Esophagus squamous epithelium (tissue), 5 donors: ENCODE measurements at places on chromosomes 16 and 17.

GRCh38 chr16:10107081-10107480 lies 75.1 kb downstream of the GRIN2A start:
- no peak for DNase-seq

GRCh38 chr17:67274466-67274865 lies 29.5 kb upstream of the HELZ start:
- DNase-seq: no peak

DNA sequence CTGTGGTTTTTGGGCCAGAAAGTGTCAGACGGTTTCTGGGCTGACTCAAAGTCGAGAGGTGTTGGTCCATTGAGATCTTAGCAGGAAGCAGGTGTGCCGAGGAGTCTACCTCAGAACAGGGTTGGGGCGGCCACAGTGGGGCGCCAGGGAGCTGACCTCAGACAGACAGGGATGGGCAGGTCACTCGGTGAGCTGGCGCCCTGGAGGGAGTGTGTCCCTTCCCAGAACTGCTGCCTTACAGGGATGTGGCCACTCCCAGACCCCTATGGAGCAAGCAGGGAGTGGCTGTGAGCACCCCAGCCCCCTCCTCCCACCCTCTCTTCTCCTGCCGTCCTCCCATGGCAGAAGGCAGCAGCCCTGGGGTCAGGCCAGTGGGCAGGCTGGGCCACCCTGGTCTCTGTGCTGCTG lies 14.0 kb upstream of the DPEP1 start:
- no peak for DNase-seq

GRCh38 chr17:71302721-71303549 lies 817.9 kb upstream of the SOX9 start:
- DNase-seq: no peak

DNA sequence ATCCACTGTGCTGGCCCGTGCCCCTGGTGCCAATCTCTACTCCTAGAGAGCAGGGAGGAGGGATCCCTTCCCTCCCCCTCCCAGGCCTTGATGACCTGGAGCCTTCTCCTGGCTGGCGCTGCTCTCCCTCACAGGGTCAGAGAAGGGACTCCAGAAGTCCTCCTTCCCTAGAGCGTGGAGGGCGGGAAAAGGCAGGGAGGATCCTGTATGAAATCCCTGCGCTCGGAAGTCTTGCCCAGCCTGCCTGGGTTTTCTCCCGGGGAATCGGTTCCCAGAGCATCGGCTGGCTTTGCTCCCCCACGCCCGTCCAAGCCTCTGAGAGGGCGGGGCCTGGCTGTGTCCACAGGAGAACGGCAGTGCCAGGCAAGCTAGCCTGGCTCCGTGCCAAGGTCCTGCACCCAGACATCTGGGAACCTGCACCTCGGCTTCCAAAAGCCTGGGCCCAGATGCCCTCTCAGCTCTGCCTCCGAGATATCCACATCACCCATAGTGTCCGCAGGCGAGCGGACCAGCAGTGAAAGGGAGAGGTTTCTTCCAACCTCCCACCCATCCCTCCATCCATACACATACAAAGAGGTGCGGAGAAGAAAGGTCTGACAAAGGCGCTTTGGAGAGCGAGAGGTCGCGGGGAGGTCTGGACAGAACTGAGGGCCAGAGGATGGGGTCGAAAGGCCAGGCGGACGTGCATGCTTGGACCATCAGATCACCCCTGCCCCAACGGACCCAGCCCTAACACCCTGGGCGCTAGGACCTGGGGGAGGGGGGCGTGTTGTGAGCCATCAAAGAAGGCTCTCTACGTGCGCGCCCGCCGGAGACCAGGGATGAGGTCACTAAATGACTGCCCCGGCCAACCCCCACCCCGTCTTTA lies 1.1 kb downstream of the MPP2 start:
- no peak for DNase-seq

- DNase-seq: no peak
Measured at GRCh38 chr17:64443086-64443760, 5.7 kb upstream of the MILR1 start.

DNA sequence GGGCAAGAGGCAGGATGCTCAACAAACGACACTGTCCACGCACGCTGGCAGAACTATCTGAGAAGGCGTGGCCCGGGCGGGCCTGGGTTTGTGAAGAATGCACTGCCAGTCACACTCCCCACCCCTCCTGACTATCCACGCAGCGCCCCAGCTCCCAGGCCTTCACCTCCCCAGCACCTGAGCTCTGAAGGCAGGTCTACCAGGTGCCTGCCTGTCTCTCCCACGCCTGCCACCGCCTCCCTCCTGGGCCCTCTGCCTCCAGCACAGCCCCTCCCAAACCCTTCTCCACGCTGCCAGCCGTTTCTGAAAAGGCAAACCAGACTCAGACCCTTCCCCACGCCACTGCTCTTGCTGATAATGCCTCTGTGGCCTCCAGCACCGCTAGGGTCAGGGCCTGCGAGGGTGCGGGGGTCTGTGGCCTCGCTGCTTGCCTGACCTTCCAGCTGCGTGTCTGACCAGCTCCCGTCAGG lies 11.6 kb downstream of the MYBBP1A start:
- no peak for DNase-seq

GRCh38 chr16:19621445-19621844 lies 65.9 kb downstream of the VPS35L start:
- no peak for DNase-seq

GRCh38 chr17:10614536-10615155 lies 42.5 kb downstream of the MYH3 start:
- DNase-seq: no peak

GRCh38 chr16:74030000-74030706 lies 266.5 kb upstream of the PSMD7 start:
- no peak for DNase-seq

DNA sequence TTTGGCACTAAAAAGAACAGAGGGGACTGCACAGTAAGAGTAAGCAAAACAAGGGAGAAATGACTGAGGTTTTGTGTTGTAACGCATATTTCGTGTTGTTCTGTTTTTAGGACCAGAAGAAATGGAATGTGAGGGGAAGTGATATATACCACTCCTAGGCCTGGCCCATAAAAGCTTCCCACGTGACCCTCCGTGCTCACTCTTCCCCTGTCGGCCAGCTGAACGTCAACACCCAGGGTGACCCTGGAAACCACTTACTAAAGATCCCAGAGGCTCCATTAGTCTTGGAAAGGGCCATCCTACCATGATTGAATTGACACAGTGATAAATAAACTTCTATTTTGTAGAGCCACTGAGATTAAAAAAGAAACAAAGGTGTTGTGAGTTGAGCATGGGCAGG lies 79.8 kb downstream of the HELZ start:
- no peak for DNase-seq

GRCh38 chr16:84759061-84759460 lies 59.3 kb downstream of the USP10 start:
- DNase-seq: no peak

DNA sequence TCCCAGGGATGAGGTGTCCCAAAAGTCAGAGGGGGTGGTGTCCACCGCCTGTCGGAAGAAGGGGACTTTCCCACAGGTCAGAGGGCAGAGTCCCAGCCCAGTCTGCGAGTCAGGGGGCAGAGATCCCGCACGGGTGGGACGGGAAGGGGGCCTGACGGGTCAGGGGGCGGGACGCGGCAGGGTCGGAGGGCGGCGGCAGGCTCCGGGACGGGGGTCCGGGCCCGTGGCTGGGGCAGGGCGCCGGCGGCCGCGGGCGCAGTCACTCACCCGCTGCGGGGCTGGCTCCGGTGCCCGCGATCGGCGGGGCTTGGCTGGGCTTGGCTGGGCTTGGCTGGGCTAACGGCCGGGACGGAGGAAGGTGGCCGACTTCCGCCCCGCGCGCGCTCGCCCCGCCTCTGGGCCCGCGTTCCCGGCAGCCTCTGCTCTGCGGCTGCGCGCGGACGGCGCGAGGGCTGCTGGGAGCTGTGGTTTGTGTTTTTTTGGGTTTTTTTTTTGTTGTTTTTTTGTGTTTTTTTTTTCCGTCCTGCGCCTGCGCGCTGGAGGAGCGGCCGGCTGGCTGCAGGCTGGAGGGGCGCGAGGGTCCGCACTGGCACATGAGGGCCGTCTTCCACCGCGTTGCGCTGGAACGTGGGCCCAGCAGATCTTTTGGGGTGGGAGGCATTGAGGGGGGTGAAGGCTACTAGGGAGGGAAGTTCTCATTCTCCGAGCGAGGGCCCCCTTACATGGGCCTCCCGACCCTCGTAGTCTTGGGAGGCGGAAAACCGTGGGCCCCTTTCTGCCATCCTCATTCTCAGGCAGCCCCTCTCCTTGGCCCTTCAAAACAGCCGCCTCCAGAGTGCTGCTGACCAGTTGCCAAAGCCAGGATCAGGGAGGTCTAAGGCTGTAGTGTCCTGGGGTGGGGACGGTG lies at the start of gene CANT1:
Gene CANT1 (minus strand): TSS at position 368 of the 907 bp plus-strand sequence. CDS start 12,142 bp downstream, outside the sequence.
- no peak for DNase-seq

- no peak for DNase-seq
Measured at GRCh38 chr16:53112015-53112414, 57.2 kb downstream of the CHD9 start.

DNA sequence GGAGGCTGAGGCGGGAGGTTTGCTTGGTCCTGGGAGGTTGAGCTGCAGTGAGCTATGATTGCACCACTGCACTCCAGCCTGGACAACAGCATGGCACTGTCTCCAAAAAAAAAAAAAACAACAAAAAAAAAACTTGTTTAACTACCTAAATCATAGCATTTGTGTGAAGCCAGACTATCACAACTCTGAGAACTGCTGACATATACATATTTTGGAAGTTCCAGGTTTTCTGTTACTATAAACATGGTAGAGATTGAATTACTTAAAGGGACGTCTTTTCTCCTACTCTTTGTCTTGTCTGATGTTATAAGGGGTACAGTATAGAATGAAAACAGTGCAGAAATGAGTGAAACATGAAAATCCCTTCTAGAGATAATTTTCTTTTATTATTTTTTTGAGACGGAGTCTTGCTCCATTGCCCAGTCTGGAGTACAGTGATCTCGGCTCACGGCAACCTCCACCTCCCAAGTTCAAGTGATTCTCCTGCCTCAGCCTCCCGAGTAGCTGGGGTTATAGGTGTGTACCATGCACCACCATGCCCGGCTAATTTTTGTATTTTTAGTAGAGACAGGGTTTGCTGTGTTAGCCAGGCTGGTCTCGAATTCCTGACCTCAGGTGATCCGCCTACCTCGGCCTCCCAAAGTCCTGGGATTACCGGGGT lies 18.4 kb downstream of the ABCC1 start:
- DNase-seq: no peak

GRCh38 chr16:53053967-53054669 lies 673 bp upstream of the CHD9 start:
- DNase-seq: no peak
